Left lung (tissue), 14 donors: ENCODE measurements at places on chromosomes 11 and 22. TPM values are rescaled to one million over a fixed set of nuclear protein-coding genes. Genes with fewer than 3 reads are reported as not detected.

The SUSD2 gene
- polyA plus RNA-seq = 12.0 TPM

The BDNF gene
- 0.27 TPM for polyA plus RNA-seq

DNA sequence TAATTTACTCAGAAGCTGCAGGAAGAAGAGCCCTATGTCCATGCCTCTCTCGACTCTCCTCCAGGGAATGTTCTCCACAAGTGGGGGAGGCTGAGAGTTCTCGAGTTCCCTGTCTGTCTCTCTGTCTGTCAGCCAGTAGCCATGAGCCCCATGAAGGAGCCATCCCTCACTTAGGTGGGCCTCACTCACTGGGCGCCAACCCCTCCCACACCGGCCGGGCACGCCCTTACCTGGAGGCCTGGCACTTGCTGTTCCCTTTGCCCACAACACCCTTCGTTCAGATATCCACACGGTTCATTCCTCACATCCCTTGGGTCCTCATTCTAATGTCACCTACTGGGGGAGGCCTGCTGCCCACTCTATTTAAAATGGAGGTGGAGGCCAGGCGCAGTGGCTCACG is 14.2 kb upstream of the IL10RA start:
- DNase-seq = no peak

DNA sequence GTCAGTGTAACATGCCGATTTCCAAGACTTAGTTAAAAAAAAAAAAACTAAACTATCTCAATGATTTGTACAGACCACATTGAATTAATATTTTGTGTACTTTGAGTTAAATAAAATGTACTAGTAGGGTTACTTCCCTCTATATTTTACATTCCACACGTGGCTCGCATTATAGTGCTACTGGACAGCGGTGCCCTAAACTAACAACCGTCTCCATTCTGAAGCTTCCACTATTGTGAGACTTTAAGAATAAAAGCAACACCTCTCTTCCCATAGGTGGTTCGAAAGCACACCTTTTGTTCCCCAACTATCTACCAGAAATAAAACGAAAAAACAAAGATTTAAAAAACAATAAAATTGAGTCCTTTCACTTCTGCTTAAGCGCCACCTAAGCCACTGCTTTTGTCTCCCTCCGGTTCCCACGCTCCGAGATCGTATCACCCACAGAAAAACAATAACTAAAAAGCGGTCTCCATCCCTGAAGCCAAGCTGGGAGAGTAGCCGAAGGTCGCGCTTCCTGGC is 380 bp upstream of the TTC17 start:
- no peak for DNase-seq

DNA sequence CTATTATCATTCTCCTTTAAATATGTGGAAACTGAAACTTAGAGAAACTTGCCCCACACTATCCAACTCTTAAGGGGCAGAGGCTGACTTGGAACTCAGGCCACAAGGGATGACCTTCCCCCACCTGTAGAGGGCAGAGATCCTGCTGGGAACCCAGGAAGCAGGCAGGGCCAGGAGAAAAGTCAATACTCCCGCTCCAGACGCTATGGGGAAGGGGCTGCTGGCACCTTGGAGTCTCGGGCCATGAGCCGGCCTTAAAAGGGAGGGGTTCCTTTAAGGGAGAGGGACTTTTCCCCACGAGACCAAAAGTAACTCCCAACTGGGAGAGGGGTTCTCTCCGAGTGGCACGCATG is 620 bp upstream of the ANO5 start:
- peak; percentile 41 for DNase-seq

DNA sequence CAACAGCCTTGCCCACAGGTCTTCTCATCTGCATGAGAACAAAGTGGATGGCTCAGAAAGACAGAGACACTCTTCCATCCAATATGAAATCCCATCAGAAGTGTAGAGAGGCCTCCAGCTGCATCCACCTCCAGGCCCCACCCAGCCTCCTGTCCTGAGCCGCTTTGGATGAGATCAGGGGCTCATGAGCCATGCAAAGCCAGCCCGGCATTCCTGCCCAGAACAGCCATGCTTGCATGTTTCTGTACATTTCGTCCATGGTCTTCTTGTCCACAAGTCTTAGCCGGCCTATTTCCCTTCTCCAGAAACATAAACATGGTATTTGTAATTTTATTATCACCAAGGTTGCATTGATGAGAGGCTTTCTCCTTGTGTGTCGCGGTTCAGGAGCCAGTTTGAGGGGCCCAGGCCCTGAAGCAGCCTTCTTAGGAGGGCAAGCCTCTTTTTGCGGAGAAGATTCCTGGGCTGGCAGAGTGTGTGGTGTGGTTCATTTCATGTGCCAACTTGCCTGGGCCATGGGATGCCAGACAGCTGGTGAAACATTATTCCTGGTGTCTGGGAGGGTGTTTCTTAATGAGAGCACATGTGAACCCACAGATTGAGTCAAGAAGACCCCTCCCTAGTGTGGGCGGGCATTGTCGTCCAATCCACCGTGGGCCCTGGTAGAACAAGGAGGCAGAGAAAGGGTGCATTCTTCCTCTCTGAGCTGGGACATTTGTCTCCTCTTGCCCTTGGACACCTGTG is 928.9 kb downstream of the TBC1D22A start:
- DNase-seq = no peak

- DNase-seq = no peak
Measured at GRCh38 chr11:62547691-62548281, 1.2 kb upstream of the AHNAK start.
